ENCODE measurements at places on chromosomes 4 and X.

DNA sequence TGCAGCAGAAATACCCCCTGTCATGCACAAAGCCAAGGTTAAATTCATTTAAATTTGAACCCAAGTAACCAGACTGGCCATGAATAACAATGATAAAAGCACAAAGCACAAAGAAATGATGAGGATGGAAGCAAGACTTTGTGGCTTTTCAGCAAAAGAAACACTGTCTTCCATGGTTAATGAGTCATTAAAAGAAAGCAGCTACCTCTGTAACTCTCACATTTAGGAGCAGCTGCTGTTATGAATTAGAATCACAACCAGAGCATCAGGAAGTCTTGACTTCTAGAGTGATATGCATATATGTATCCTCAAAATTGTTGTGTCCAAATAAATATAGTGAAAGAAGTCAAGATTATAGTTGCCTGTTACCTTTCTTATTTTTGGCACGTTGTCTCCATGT lies 70.7 kb upstream of the RPS6KA6 start:
- no peak overlapping the region for H3K4me3 ChIP-seq
- H3K27ac ChIP-seq = no peak overlapping the region
- H3K27me3 ChIP-seq = no peaks in the 10 kb centered on the region
- H3K36me3 ChIP-seq = no peaks in the 10 kb centered on the region
- no peaks in the 10 kb centered on the region for H3K4me1 ChIP-seq
- no peak for DNase-seq

- no peaks in the 10 kb centered on the region for H3K36me3 ChIP-seq
- no peaks in the 10 kb centered on the region for H3K27me3 ChIP-seq
- no peak overlapping the region for H3K27ac ChIP-seq
- no peak for DNase-seq
- H3K4me1 ChIP-seq = no peaks in the 10 kb centered on the region
- H3K4me3 ChIP-seq = no peak overlapping the region
These were observed 850.4 kb upstream of the FRG1 start for GRCh38 chr4:189090174-189090814.

DNA sequence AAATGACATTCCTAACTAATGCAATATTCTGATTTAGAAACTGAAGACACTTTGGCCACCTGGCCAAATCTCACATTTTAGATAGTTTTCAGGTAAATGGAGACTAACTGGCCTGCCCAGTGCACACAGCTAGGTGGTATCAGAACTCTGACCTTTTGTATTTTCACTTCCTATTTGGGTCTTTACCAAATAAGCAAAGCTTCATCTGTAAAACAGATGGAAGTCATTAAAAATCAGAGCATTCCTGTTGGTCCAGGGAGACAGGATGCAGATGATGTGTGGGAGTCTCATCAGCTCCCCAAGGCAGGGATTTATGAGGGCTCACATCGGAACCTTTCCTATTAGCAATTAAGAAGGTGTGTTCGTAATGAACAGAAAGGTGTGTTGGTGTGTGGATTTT lies 57.7 kb downstream of the ARHGAP10 start:
- no peaks in the 10 kb centered on the region for H3K36me3 ChIP-seq
- DNase-seq = no peak
- no peaks in the 10 kb centered on the region for H3K27me3 ChIP-seq
- peaks cover 14% of the 10 kb centered on the region for H3K4me1 ChIP-seq

GRCh38 chr4:56823933-56824600 lies 2.6 kb upstream of the SPINK2 start:
- no peak for DNase-seq
- no peak overlapping the region for H3K4me3 ChIP-seq
- H3K36me3 ChIP-seq = peaks cover 4% of the 10 kb centered on the region
- peaks cover 19% of the 10 kb centered on the region for H3K4me1 ChIP-seq

- H3K27ac ChIP-seq = no peak overlapping the region
- no peak overlapping the region for H3K4me3 ChIP-seq
- no peaks in the 10 kb centered on the region for H3K36me3 ChIP-seq
- no peaks in the 10 kb centered on the region for H3K27me3 ChIP-seq
- no peak for DNase-seq
These were observed 110.6 kb downstream of the ANK2 start for GRCh38 chr4:113159942-113160545.

DNA sequence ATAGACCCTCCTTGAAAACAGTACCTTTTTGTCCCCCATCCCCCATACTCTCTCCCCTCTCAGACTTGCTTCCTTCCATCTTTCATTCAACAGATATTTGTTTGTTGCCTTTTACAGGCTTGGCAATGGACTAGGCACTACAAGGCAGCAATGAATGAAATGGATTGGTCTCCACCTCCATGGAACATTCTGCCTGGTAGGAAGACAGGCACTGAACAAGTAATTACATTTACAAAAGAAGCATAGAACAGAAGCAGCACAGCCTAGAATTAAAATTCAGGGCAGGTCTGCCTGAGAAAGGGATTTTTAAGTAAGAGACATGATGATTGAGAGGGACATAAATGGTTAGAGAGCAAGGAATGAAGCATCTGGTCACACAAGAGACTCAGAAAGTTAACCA lies 346.1 kb downstream of the GRXCR1 start:
- H3K4me1 ChIP-seq = no peaks in the 10 kb centered on the region
- no peaks in the 10 kb centered on the region for H3K36me3 ChIP-seq
- H3K27ac ChIP-seq = no peak overlapping the region

DNA sequence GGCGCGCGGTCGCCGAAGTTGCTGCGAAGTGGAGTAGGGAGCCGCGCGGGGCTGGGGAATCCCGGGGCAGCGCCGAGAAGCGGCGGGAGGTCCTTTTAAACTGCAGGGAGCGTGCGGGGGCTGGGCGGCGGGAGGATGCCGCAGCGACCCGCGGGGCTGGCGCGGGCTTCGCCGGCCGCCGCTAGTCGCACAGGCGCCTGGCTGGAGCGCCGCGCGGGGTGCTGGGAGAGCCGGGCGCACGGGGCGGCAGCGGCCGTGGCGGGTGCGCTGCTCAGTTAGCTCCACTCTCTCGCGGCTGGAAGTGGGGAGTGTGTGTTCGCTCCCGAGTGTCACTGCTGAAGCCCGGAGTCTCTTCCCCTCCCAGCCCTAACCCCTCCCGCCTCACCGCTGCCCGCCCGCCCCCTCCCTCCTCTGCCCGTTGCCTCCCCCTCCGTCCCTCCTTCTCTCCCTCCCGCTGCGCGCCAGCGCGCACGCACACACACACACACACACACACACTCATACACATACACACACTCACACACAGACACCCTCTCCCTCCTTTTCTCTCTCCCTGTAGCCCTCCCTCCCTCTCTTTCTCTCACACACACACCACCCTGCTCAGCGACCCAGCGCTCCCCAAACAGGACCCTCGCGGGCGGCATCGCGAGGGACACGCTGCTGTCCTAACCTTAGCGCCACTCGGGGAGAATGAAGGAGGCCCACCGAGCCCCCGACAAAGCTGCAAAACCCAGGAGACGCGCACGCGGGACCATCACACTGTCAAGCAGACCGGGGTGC lies at the start of gene NDNF:
NDNF (minus strand) TSS at position 312 of the 780 bp plus-strand sequence. CDS start 26,698 bp downstream, outside the sequence.
- peak within 1 kb of the TSS; percentile 40 for H3K27ac ChIP-seq
- peak within 1 kb of the TSS; percentile 90 for H3K4me3 ChIP-seq
- H3K4me1 ChIP-seq = peaks cover 15% of the 10 kb centered on the region
- peak; percentile 46 for DNase-seq

DNA sequence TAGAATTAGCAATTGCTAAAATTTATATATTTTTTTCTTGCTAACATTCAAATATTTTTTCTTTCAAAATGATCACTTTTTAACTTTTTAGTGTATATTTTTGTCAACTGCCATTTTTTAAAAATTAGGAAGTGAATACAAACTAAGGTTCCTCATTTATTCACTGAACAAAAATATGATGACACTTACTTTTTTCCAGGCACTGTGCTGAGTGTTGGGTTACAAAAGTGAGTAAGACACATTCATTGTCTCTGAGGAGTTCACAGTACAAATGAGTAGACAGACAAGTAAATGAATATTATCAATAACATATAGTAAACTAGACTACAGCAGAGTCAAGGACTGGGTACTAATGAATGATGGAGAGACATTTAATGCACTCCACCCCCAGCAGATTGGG lies 543.5 kb downstream of the PDHA2 start:
- H3K27ac ChIP-seq = no peak overlapping the region
- no peaks in the 10 kb centered on the region for H3K27me3 ChIP-seq
- H3K4me3 ChIP-seq = no peak overlapping the region
- no peaks in the 10 kb centered on the region for H3K4me1 ChIP-seq

GRCh38 chrX:9488586-9488985 lies 23.7 kb downstream of the TBL1X start:
- H3K27ac ChIP-seq = no peak overlapping the region
- no peaks in the 10 kb centered on the region for H3K27me3 ChIP-seq
- no peak overlapping the region for H3K4me3 ChIP-seq
- peaks cover 18% of the 10 kb centered on the region for H3K36me3 ChIP-seq
- H3K4me1 ChIP-seq = peaks cover 14% of the 10 kb centered on the region
- no peak for DNase-seq

DNA sequence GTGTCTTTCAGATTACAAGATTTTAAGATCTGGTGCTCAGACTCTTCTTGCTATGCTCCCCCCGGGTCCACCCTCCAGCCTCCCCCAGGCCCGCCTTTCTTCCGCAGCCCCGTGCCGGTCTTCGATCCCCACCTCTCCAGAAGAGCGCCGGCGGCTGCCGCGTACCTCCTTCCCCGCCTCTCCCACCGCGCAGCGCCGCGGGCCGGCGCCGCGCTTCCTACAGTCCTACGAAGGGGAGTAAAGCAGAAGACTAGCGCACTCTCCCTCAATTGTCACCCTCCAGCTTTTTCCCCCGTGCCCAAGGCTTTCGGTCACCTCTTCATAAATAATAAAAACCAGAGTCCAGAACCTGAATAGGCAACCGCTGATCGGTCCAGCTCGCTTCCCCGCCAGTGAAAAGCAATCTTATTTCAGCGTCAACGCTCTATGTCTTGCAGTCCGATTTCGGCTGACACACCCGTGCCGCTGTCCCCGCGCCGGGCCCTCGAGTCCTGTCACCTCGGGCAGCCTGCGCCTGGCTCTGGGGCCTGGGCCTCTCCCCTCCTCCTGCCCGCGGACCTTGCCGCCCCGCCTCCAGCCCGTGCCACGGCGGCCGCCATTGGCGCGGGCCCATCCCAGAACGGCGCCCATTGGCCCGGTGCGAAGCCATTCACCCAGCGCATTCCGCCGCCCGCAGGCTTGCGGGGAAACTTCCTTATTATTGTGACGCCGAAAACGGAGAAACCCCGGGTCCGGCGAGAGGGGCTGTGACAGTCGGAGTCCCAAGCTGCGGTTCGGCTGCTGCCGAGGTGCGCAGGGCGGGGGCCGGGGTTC lies at the start of gene HERC3:
HERC3 (plus strand) TSS at position 694 of the 813 bp plus-strand sequence. CDS start 13,344 bp downstream, outside the sequence.
- peaks cover 2% of the 10 kb centered on the region for H3K36me3 ChIP-seq
- peak; percentile 85 for DNase-seq
- peak within 1 kb of the TSS; percentile 98 for H3K27ac ChIP-seq

DNA sequence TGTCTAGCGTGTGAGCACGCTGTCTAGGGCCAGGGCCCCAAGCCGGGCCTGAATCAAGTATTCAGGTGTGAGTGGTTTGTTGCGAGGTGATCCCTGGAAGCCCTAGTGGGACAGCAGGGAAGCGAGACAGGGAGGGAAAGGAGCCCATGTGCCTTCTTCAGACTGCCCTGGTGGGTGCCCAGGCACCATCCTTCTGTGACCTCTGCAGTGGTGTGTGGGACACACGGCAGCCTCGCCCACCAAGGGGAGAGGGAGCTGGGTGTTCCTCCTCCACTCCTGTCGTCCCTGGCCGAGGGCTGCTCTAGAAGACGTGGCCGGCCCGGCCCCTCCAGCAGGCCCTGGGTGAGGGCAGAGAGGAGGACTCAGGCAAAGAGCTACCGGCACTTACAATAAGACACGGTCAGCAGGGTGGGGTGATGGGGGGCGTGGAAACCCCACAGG lies 47.4 kb downstream of the HTRA3 start:
- no peaks in the 10 kb centered on the region for H3K4me1 ChIP-seq
- no peak overlapping the region for H3K4me3 ChIP-seq
- peaks cover 16% of the 10 kb centered on the region for H3K36me3 ChIP-seq
- DNase-seq = no peak
- no peak overlapping the region for H3K27ac ChIP-seq
